Daoy (cell line): ENCODE measurements at places on chromosomes 12 and 14.

- DNase-seq = no peak
Observed at GRCh38 chr12:18242380-18243089, 18.8 kb upstream of the PIK3C2G start.

- DNase-seq = no peak
Observed at GRCh38 chr12:29026419-29026818, 122.7 kb upstream of the FAR2 start.

DNA sequence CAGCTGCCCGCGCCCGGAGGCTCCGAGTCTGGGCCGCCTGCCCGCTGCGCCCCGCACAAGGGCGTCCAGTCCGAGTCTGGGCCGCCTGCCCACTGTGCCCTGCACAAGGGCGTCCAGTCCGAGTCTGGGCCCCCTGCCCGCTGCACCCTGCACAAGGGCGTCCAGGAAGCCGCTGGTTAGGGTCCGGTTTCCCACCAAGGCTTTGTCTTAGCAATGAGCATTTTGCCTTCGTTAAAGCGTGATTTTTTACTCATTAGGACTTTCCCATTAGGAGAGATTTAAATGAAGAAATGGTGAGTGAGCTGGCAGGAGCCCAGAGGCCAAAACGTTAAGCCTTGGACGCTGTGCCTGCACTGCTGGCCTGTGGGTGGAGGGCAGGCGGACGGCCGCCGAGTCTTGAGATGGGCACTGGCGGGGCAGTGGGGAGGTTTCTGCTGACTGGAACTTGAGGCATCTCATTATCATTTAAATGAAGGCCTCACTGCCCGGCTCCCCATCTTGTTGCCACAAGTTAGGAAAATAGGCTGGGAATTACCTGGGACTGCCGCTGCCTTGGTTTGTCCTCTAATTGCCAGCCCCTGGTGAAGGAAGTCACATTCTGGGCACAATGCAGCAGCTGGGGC is 36.0 kb downstream of the FBRSL1 start:
- DNase-seq = no peak

- DNase-seq = peak; percentile 73
Observed at GRCh38 chr12:107331912-107332311, 238.6 kb upstream of the CRY1 start.

GRCh38 chr14:100810435-100810834 is 15.5 kb upstream of the MEG3 start:
- no peak for DNase-seq

DNA sequence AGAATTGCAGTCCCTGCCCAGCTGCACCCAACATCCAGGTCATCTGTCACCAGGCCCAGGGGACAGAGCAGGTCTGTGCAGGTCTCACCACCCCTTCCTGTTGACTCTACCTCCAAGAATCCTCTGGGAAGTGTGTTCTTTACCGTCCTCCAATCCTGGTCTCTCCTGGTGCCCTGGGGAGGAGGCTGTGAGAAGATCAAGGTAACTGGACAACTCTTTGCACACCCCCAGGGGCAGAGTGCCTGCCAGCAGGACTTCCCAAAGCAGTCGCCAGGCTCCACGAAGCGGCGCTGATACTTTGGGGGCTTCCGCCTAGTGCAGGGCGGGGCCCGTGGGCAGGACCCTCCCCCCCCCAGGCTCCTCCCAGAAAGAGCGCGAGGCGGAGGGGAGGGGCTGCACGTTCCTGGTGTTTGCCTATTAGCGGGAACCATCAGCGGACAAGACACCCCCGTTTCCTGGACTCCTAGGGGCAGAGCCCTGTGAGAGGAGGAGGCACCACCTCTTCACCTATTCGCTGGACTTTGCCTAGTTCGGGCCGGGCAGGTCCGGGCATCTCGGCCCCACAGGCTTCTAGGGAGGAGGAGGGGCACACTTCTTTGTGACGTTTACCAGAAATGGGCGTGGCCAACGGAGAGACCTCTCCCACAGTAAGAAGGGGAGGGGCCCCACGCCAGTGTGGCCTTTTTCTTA is 918.0 kb downstream of the AACS start:
- DNase-seq = peak; percentile 55

DNA sequence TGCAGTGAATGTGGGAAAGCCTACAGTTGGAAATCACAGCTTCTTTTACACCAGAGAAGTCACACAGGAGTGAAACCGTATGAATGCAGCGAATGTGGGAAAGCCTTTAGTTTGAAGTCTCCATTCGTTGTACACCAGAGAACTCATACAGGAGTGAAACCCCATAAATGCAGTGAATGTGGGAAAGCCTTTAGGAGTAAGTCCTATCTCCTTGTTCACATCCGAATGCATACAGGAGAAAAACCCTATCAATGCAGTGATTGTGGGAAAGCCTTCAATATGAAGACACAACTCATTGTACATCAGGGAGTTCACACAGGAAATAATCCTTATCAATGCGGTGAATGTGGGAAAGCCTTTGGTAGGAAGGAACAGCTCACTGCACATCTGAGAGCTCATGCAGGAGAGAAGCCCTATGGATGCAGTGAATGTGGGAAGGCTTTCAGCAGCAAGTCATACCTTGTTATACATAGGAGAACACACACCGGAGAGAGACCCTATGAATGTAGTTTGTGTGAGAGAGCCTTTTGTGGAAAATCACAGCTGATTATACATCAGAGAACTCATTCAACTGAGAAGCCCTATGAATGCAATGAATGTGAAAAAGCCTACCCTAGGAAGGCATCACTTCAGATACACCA is 24.6 kb downstream of the ZNF26 start:
- DNase-seq = no peak

DNA sequence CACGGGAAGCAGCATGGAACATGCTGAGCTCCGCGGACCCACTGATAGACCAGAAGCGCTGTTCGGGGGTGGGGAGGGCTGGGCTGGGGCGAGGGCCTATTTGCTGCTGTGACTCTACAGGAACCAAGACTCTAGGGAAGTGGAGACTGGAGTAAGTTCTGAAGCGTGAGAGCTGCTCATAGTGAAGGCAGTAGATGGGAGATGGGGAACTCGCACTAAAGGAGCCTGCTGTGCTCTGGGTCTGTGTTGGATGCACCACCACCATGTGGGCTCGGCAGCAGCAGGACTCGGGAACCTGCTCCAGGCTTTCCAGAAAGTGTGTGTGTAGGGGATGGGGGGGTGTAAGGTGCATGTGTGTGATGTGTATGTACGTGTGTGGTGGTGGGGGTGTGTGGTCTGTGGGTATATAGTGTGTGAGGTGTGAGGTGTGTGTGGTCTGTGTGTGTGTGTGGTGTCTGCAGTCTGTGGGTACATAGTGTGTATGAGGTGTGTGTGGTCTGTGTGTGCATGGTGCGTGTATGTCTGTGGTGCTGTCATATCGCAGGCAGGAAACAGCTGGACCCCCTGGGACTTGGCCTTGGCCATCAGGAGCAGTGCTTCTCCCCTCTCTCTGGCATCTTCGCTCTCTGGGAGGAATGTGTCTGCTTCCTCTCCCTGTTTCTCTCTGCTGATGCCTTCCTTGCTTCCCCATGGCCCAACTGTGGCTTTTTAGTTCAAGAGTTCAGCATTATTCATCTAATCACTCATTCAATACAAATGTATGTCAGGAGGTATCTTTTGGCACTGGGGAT is 378.9 kb downstream of the FUT8 start:
- DNase-seq = peak; percentile 79

DNA sequence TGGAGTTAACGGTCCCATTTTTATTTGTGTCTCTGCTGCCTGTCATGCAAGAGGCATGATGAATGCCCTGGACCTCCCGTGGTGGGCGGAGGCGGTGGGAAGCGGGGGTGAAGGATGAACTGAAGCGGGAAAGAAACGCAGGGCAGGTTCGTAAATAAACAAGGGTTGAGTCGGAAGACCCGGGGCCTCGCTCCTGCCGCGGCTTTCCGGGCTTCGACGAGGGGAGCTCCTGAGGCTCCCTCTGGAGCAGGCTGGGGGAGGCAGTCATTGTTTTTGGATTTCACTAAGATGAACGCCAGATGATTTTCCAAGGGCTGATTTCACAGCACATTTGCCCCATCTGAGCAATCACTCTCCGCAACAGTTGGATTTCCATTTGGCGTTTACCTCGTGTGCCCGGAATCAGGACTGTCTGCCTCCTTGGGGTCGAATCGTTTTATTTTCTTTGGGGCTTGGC is 130.2 kb downstream of the SLC38A6 start:
- DNase-seq = peak; percentile 64

GRCh38 chr12:26188641-26189040 is 6.7 kb upstream of the SSPN start:
- no peak for DNase-seq

DNA sequence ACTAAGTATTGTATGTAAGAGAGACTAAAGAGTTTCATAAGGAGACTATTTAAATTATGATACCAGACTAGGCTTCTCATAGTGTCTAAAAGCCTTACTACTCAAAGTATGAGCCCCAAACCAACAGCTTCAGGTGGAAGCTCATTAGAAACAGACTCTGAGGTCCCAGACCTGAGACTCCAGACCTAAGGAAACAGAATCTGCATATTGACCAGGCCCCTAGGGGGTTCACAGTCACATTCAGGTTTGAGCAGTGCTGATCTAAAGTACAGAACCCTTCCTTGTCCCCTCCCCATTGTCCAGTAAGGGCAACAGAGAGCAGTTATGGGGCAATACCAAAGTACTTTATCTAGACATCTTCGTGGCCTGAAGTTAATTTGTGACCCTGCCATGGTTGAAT is 87.7 kb downstream of the SSPN start:
- no peak for DNase-seq

DNA sequence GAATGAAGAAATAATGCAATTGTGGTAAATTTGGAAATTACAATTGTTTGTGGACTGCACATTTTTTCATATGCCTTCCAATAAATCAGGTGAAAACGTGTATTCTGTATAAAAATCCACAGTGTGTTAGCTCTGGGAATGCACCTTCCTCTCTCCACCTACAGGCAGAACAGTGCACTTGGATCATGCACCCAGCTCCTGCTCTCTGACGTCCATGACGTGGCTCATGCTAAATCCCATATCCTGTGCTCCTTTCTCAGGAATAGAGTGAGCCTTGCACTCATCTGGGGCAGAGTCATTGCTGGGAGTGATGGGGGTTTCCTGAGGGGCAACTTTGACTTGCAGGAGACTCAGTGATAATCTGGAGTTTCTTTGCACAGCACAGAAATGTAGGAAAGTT is 1282.1 kb downstream of the TMEM121 start:
- DNase-seq = no peak

- DNase-seq = no peak
Observed at GRCh38 chr14:95410838-95411237, 91.1 kb upstream of the CLMN start.

- DNase-seq = peak; percentile 35
Observed at GRCh38 chr14:34682787-34683321, 31.5 kb downstream of the CFL2 start.

GRCh38 chr14:82911930-82912329 is 1378.3 kb upstream of the SEL1L start:
- no peak for DNase-seq

DNA sequence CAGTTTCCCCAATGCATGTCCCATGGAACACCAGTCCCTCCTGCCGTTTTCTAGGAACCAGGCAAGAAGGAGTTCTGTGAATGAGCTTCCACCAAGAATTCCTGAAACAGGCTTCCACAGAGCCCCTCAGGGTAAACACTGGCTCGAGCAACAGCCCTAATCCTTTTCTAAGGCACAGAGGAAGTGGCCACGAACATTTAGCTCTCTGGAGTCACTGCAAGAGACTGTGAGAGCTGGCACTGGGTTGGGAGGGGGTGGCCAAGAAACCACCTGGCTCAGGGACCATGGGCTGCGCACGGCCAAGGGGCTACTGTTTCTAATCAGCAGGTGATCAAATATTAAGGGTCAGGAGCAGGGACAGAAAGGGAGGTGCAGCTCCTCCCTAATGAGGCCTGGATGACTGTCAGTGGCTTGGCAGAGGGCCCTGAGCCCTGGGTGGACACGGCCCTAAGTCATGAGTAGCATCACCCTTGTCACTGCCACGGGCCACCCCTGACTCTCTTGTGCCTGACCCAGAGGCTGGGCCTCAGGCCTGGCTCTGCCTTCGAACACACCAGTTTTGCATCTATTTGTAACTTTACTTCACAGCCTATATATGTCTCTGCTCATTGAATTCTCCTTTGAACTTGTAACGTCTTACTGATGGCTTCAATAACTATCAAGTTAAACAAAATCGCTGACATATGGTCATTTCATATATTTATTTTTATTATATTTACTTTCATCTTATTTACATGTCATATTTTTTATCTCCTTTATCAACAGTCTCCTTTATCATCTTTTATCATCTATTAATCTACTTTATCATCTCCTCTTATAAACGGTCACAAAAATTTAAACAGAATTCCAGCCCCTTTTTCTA is 154.0 kb downstream of the DICER1 start:
- DNase-seq = no peak

- DNase-seq = no peak
Observed at GRCh38 chr12:6317693-6318439, 7.4 kb downstream of the PLEKHG6 start.

GRCh38 chr12:108109504-108109903 is 19.6 kb upstream of the WSCD2 start:
- no peak for DNase-seq

DNA sequence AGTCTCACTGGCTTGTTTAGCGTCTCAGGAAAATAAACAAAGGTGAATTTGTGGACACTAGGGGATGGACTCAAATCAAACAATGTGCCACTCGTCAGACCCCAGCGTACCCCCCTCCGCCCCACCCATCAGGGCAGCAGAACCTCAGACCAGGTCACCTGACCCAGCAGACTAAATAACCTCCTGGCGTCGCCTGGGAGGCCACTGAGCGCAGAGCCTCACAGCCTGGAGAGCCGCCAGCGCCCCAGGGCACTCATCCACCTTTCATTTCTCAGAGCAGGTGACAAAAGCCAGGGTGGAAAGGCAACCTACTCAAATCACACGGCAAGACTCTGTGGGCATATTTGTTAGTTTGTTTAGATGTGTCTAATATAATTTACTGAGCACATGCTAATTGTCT is 100.9 kb downstream of the DICER1 start:
- DNase-seq = no peak

- DNase-seq = no peak
Observed at GRCh38 chr14:106013879-106014376, 487.5 kb downstream of the TMEM121 start.

DNA sequence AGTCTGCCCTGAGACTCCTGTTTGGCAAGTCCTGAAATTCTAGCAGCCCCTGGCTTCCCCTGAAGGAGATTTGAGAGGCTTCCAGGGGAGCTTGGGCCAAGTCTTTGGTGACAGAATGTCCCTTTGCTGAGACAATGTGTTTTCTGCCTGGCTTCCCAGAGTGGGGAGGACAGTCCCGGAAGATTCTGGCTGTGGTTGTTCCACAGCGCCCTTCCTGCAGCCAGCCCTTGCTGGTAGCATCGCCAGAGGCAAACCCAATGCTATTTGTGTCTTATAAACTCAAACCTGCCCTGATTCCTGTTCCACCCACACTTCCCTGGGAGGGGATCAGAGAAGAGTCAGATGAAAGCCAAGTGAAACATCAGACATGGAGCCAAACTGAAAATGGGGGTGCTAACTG is 56.4 kb upstream of the OAS1 start:
- no peak for DNase-seq

DNA sequence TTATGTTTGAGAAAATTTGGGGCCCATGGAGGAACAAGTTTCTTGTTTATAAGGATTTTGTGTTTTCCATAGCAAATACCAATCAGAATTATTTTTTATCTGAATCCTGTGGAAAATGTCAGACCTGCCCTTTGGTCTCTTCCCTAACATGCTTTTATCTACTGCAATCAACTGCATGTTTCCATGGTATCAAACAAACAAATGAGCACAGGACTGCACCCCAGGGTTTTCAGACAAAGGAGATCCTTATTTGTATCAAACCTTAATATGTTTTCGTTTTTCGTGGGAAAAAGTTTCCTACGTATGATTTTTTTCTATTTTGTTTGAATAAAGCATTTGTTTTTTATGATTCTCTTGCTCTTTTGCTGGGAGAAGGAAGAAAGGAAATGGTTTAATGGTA is 91.1 kb downstream of the GPR135 start:
- no peak for DNase-seq

- peak; percentile 99 for DNase-seq
Observed at GRCh38 chr12:95003213-95003920, at the start of gene NDUFA12. NDUFA12 (minus strand) TSS chr12:95003697; CDS start chr12:95003680, 17 bp downstream.
